Stimulated activated CD8-positive, alpha-beta memory T cell treated with anti-CD3 and anti-CD28 coated beads, Interleukin-15, amount 100 ng/mL, for 24 hours (primary cell): ENCODE measurements at places on chromosomes 4 and X.

DNA sequence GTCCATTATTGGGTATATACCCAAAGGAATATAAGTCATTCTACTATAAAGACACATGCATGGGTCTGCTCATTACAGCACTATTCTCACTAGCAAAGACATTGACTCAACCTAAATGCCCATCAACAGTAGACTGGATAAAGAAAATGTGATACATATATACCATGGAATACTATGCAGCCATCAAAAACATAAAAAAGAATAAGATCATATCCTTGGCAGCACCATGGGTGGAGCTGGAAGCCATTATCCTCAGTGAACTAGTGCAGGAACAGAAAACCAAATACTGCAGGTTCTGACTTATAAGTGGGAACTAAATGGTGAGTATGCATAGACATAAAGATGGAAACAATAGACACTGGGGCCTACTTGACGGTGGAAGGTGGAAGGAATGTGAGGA, 2.3 kb upstream of the APOOL start:
- no peak for DNase-seq

DNA sequence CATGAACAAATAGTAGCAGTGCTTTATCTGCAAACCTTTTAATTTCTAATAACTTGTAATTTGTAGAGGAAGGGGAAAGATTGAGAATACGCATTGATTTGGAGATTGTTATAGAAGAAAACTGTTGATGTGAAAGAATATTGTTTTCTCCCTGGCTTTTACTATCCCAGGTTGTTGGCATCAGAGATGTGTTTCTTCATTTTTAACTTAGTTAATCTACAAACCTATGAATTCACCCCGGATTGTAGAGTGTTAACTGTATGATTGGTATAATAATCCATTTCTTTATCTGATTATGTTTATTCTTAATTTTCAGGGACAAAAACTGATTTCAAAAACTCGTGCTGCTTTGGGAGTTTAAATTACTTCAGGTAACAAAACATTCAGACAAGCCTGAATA, 18.9 kb downstream of the AFP start:
- DNase-seq, result no peak

DNA sequence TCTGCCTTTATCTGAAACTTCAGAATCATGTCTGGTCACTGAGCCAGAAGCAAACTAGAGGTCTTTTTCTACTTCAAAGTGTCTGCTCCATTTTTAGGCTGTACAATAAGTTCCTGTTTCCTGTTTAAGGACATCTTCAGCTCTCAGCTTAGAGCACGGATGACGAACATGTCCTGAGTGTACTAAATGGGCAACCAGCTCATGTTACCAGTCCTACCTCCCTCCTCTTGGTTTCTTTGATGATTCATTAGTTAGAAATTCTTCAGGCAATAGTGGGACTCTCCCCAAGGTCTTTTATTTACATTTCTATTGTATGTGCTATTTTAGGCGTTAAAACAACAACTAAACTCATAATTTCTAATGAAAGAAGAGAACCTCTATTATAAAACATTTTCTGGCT, 58.0 kb downstream of the ENPEP start:
- DNase-seq, result no peak

- no peak for DNase-seq
These were observed 116.9 kb upstream of the GABRA2 start for GRCh38 chr4:46506876-46507275.

- no peak for DNase-seq
These were observed at the start of gene LNX1 for GRCh38 chr4:53591372-53591892. TSS of gene LNX1 (minus strand) at chr4:53591486. CDS start at chr4:53574002, 17,484 bp downstream.

- no peak for DNase-seq
These were observed 53.7 kb downstream of the ATP10D start for GRCh38 chr4:47538825-47539154.

DNA sequence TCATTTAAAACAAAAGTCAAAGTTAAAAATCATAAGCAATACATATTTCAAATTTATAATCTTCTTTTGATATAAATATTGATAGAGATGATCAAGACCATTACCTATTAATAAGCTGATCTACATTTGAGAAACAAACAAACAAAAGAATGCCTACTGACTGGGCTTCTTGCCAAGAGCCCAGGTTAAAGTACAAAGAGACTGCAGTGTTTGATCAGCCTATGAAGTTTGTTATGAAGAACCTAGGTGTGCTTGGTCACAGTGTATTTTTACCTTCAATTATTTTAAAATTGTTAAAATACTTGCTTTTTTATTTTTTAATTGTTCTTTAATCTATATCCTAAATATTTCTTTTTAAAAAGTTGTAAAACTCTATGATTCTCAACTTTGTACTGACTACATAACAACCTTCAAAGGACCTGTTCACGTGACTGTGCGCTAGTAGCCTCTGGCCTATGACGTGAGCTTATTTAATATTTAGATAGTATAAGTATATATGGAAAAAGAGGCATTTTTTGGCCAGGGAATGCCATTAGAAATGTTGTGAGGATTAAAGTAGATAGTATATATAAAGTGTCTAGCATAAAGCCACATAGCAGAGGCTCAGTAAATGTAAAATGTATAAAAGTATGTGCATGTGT, 11.4 kb upstream of the SLC39A8 start:
- no peak for DNase-seq

- DNase-seq, result no peak
These were observed 22.5 kb upstream of the MSANTD1 start for GRCh38 chr4:3226467-3226866.

DNA sequence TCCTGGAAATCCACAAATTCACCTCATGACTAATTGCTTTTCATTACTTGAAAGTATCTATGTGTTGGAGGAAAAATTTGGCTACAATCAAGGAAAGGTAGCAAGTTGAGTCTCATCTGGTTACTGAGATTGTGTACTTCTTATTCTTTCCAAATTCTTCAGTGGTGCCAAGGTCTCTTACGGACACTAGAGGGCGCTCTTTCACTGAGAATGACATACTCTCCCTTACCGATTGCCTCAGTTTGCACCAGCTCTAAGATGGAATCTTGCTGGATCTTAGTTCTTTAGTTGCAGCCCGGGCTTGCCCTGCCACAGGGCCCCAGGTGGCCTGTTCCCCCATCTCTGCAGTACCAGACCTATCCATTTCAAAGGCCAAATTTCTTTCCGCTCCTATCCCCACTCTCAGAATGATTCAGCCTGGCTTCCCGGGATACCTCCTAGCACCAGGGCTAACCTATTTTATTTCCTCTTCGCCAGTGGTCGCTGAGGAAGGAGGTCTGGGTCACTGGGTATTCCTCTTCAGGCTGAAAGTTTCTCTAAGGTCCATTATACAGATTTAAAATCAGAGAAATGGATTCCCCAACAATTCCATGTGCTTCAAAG, 24.6 kb upstream of the GPR50 start:
- DNase-seq, result no peak

GRCh38 chrX:11336201-11336600, 43.0 kb downstream of the AMELX start:
- no peak for DNase-seq

GRCh38 chrX:130715299-130715698, 187.7 kb downstream of the ENOX2 start:
- DNase-seq, result no peak

- no peak for DNase-seq
These were observed 52.3 kb downstream of the TLR10 start for GRCh38 chr4:38730493-38730829.

DNA sequence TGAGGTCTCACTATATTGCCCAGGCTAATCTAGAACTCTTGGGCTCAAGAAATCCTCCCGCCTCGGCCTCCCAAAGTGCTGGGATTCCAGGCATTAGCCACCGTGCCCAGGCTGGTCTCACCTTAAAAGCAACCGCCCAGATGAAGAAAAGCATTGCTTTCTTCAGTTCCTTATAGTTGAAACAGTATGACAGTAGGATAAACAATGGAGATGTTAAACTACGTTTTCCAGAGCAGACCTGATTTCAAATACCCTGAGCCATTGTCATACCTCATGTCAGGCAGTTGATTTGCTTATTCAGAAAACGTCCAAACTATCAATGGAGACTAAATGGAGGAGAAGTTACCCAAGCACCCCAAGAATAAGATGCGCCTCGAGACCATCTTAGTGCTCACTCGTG, 26.3 kb upstream of the TMEM131L start:
- no peak for DNase-seq

DNA sequence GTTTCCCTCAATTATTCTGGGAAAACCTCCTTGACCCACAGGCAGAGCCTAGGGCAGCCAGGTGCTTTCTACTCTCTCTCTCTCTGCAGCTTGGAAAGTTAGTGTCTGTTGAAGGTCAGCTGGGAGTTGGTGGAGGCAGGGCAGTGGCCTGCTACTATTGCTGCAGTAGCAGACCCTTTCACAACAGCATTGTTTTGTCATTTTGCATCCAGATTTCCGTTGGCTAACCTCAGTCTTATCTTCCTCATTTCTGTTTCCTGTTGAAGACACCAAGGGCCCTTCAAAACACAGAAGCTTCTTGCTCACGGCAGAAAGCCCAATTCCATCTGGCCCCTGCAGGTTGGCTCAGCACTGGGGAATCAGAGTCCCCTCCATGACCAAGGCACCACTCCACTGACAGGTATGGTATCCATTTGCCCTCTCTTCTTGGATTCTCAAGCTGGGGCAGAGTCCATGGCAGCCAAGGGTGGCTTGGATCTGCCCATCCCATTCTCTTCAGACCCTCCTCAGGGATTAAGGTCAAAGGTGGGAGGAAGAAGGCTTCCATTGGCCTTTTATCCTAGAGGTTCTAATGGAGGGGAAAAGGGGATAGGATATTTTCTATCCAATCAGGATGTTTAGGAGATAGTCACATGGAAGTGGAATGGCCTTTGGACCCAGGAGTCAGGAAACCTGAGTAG, 24.6 kb downstream of the VSIG4 start:
- DNase-seq, result no peak

- no peak for DNase-seq
These were observed 8.1 kb upstream of the TBC1D1 start for GRCh38 chr4:37882665-37883296.

DNA sequence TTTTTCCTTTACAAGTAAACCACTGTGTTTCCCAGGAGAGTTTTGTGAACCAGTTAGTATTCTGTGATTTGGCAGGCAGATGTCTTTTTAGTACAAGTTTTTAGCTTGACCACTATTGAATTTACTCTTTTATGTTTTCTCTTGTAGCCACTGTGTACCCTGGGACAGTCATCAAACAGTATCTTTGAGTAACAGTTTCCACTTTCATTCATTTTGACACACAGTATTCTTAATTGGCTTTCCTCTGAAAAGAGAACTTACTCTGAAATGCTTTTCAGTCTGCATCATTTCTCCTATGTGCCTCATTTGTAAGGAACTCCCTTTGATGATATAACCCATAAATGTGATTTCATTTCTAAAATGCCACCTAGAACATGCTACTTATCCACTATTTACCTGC, 476.5 kb downstream of the PDGFC start:
- no peak for DNase-seq

DNA sequence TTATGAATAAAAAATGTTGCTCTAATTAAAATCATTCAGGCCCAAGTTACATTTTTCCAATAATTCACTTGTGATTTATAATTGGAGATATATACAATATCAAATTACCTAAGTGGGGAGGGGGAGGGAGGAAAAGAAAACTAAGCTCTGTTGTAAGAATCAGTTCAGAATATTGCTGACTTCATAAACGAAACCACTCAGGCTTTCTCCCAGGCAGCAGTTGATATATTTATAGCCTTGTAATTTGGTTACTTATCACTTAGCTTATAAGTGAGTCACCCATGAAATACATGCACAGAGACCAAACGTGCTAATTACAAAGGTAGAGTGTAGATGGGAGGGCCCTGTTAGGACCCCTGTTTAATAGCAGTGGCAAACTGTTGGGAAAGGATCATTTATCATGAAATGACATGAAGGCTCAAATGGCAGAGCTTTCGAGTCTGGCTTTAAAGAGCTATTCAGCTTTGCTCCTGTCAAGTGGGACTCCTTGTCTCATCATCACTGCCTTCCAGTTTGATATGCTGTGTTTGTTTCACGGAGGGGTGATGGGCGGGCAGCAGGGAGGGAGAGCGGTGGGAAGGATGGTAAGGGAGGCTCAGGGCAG, 105.6 kb upstream of the PGRMC2 start:
- no peak for DNase-seq

DNA sequence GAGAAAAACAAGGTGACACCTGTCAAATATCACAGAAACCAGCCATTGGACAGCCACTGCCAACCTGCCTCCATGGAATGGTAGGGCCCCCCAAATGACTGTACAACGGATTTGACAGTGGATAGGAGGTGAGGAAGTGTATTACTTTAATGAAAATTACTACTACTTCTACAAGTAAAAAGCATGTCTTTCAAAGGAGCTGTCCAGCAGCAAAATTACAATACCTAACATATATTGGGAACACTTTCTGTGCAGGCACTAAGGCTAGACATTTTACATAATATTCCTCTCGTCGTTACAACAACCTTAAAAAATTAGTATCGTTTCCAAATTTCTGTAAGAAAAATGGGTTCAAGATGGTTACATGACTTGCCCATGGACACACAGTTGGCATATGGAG, 14.9 kb downstream of the PPP3CA start:
- no peak for DNase-seq

DNA sequence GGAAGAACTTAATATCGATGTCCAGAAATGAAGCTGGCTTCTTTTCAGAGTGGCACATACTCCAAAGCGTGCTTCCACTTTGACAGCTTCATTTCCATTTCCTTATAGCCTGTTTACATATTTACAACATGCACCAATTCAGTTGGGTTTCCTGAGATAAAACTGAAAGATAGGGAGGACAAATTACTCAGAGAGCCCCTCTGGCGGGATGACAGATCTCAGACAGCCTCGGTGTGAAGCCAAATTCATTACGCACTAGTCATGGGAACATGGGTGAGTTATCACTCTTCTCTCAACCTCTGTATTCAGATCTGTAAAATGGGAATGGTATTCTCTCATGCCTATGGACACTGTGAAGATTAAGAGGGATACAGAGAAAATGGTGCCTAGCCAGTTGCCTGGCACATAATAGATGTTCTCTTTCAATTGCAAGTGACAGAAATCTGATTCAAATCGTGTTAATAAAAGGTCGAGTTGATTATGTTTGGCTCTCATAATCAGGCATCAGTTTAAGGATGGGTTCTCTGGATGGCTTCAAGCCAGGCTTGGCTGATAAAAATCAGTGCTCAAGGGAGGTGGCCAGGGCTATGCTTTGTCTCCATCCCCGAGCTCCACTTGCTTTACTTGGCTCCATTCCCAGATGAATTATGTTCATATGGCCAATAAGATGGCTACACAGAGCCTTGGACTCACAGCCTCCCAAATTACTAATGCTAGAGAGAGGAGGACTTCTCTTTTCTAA, 132.2 kb upstream of the C1QTNF7 start:
- DNase-seq, result no peak

- DNase-seq, result no peak
These were observed 73.8 kb upstream of the DCLK2 start for GRCh38 chr4:150004481-150004880.

- DNase-seq, result no peak
These were observed 67.0 kb upstream of the HMX1 start for GRCh38 chr4:8938623-8939022.

DNA sequence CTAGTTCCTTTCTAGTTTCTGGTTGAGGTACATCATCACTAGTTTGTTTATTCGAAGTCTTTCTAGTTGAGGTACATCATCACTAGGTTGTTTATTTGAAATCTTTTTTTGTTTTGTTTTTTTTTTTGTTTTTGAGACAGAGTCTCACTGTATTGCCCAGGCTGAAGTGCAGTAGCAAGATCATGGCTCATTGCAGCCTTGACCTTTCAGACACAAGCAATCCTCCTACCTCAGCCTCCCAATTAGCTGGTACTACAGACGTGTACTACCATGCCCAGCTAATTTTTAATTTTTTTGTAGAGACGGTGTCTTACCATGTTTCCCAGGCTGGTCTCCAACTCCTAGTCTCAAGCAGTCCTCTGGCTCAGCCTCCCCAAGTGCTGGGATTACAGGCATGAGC, 54.9 kb downstream of the CEP135 start:
- DNase-seq, result no peak
